ENCODE measurements at places on chromosomes 2 and 18.

GRCh38 chr18:53421869-53422268, 802.6 kb downstream of the MBD2 start:
- no peak for DNase-seq

DNA sequence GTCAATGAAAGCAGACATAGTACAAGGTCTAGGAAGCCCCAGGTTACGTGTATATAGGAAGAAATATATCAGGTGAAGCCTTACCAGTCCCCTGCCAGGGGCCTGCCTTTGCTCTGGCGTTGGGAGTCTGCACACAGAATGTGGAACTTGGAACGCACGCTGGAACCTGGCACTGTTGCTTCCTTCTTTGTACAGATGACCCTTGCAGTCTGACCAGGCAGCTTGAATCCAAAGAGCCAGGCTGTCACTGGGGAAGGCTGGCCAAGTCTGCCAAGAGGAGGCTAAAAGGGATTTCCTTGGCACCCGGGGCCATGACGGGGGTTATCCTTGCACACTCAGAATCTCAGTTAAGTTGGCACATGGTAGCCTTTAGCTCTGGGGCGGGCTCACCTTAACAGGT, 39.5 kb downstream of the TMEM247 start:
- DNase-seq, result no peak

DNA sequence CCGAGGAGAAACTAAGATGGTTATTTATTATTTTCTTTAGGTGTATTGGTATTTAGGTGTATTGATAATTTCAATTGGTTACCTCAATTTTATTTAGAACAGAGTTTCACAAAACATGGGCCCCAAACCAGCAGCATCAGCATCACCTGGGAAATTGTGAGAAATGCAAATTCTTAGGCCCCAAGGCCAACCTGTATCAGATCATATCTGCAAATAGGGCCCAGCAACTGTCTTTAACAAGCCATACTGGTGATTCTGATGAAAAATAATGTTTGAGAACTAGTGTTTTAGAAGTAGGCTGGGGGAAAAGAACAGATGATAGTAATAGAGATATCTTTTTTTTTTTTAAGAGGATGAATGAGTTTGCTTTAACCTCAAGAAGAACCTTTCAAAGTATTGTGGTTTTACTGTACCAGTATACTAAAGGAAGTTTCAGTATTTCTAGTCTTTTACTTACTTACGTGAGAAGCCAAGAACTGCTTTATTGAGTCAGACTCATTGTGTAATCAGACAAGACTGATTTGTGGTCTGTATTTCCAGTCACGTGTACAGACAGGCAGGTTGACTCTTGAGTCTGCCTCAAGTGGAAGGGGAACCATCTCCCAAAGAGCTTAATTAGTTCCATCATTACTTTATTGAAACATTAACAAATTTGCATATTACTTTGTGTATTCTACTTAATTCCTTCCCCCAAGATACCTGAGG, 60.4 kb upstream of the GAREM1 start:
- no peak for DNase-seq

DNA sequence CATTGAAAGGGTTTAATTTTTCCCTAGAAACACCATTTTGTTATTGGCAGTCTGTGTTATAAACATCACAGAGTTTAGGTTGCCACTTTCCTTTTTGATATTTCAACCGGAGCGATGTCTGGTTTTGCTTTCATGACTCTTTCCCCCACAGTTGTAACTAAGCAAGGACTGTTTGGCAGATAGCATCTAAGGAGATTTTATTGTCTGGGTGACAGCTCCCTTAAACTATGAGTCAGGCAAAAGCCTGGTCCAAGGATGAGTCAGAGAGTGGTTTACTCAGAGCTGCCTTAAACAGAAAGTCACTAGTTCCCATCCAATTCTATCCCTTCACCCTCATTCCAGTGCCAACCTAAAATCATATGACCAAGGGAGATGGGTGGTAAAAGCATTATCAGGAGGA, 341.6 kb upstream of the VWC2L start:
- no peak for DNase-seq

DNA sequence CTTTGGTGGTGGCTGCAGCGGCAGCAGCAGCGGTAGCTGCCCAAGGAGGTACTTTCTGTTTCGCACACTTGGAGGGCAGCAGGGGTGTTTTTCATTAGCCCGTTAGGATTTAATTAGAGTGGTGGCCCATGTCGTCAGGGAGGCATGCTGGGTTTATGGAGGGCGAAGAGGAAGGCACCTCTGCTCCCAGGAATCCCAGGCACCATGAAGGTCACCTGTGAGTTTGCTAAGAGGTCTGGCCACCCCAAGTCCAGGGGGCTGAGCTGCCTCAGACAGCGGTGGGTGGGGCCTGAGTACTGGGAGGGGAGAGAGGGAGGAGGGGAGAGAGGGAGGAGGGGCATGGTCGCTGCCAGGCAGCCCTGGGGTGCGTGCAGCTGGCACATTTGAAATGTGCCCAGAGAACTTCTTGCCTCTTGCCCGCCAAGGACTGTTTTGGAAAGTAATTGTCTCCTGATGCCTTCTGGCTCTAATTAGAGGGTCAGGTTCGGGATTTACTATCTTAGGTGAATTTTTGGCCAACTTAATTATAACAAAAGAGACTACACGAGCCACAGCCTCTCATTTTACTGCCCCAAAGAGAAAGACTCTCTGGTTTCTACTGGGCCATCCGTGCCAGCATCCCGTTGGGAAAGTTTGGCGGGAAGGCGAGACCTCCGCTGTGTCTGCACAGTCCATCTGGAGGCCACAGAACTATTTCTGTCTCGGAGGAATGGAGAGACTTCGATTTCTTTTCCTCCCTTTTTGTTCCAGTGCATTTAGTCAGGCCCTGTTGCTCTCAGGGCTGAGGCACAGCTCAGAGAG, 62.0 kb downstream of the GLI2 start:
- no peak for DNase-seq

GRCh38 chr2:231161877-231162329, 36.5 kb upstream of the ARMC9 start:
- DNase-seq, result no peak

DNA sequence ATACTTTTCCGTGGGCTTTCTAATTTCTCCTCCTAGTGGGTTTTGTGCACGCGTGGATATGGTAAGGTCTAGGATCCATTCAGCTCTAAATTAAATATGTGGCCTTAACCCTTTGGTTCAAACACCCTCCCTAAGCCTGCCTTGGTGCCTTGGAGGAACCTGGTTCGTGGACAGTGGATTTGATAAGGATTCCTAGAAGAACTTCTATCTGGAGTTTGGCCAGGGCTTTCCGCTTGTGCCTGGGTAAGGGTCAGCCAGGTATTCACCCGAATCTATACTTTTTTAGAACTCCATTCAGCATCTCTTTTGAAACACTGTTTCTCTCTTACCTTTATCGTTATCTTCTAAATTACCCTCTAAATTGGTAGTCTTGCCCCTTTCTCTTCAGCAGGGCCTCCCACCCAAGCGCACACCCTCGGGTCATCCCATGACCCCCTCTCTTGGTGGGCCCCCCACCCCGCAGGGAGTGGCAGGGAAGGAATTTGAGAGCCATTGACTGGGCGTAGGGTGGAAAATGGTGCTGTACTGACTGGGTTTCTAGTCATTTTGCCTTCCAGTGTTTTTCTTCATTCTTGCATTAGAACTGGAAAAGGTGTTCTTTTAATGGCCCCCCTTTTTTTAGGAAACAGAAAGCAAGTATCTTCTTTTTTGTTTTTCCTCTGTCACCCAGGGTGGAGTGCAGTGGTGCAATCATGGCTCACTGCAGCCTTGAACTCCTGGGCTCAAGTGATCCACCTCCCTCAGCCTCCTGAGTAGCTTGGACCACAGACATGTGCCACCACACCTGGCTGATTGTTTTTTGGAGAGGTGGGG, 1.8 kb downstream of the SOCS6 start:
- no peak for DNase-seq

DNA sequence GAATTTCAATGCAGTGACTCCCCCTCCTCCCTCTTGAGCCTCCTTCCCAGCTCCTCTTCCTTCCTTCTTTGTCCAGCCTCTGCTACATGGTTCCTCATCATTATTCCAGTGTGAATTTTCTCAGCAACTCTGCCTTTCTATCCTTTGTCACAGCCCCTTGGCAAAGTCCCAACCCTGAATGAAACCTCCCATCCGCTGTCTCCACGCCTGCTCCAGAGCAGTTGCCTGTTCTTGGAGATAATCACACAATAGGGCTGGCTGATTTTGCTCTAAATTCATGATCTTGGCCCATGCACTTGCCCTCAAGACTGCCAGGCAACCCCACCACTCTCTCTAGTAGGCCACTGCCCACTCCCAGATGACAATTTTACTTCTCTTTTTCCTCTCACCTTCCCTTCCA, 61.4 kb downstream of the BCL2L11 start:
- DNase-seq, result no peak

- DNase-seq, result no peak
Observed at GRCh38 chr2:62014102-62014501, 108.6 kb downstream of the COMMD1 start.

DNA sequence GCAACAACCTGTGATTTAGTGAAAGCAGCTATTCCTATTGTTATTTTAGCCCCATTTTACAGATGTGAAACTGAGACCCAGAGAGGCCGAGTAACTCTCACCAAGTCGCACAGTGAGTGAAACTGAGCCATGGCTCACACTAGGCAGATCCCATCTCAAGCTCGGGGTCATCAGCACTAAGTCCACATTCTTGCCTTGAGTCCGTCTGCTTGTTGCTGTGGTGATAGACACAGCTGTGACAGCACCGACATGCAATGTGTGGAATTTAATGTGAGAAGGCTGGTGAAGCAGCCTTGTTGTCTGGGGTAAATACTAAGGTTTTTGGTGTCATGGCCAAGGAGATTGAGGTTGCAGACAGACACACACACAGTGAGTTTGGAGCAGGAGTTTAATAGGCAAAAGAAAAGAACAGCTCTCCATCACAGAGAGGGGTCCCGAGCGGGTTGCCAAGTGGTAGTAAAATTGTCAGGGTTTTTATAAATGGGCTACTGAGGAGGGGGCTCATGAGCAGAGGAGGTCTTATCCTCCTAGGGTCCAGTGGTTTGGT, 40.2 kb upstream of the GMCL1 start:
- DNase-seq, result no peak

- DNase-seq, result peak; percentile 12
Observed at GRCh38 chr2:3222636-3223035, 155.0 kb downstream of the EIPR1 start.

GRCh38 chr2:236774171-236774570, 204.5 kb downstream of the ACKR3 start:
- DNase-seq, result no peak

- no peak for DNase-seq
Observed at GRCh38 chr18:58025205-58025604, 18.8 kb upstream of the NEDD4L start.

DNA sequence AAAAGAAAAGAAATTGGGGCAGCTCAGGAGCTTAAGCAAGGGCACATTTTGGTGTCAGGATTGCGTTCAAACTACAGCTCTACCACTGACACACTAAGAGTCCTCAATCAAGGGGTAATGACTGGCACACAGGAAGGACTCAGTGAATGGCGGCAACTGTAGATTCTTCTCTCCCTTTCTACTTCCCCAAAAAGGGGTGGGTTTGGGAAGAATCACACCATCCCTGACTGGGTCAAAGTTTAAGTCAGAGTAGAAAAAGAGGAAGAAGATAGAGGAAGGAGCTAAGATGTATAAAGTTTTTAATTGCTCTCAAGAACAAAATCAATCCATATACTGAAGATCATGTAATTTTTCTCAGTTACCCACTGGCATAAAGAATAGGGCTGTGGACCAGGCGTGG, 2.6 kb downstream of the NLRC4 start:
- no peak for DNase-seq

DNA sequence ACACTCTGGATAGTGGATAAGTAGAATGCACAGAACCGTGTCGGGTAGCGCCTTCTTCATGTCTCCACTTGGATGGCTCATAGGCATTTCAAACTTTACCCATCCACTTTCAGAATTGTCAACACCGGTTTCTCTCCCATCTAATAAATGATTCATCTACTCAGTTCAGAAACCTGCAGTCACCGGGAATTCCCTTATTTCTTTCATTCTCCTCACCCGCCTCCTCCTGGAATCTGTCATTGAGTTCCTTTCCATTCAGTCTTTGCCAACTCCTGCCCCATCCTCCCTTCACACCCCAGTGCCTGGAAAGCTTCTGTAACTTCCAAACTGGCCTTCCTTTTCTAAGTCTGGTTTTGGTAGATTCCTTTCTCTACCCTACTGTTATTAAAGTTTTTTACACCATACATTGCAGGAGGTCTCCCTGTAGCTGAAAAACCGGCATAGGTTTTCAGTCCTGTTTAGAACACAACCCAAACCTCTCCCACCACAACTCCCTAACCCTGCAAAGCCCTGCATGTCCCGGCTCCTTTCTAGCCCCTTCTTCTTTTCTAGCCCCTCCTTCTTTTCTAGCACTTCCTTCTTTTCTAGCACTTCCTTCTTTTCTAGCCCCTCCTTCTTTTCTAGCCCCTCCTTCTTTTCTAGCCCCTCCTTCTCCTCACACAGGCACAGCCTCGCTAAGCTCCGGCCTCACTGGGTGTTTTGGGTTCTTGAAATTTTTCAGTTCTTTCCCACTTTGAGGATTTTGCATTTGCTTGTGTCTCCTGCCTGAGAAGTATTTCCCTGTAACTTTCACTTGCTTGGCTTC, 133.9 kb upstream of the KLHL14 start:
- DNase-seq, result no peak

DNA sequence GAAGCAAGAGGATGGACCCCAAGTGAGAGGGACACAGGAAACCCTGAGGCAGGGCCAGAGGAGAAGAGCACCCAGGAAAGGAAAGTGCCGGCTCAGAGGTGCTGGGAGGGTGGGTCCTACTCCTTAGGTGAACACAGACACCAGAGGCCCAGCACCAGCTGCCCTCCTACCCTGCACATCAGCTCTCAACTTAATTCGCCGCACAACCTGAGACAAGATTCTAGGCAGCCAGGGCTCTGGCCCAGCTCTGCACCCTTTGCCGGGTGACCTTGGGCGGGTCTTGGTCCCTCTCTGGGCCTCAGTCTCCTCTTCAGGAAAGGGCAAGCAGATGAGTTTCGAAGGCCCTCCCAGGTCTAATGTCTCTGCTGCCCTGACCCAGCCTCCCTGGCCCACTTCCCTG, 28.1 kb downstream of the ZFP36L2 start:
- no peak for DNase-seq

- no peak for DNase-seq
Observed at GRCh38 chr2:16005816-16006536, 65.6 kb downstream of the MYCN start.
